ENCODE measurements at places on chromosomes 13 and 19.

DNA sequence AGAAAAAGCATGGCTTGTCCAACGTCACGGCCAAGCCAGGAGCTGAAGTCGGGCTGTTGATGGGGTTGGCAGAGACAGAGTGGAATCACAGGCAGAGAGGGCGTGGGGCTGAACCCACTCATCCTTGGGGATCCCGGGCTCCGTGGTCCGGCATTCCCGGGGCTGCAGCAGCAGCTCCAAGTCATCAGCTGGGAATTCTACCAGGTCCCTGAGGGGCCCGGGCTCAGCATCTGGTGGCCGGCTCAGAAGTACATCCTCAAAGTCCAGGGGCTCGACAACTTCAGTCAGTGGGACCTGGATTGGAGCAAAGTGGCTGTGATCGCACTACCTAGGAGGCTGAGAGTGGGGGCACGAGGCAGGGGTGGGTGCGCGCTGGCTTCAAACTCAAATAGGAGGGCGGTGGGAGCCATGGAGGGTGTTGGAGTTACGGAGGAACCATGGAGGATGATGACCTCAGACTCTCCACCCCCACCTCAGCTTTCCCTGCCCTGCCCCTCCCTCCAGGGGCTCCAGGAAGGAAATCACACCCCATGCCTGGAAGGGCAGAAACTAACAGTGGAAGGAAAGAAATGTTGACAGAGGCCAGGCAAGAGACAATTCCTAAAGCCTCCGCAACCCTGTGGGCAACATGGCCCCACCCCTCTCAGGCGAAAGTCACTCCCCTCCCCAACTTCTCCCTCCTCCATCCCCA is 9.5 kb downstream of the DOCK6 start:
- DNase-seq, result no peak

DNA sequence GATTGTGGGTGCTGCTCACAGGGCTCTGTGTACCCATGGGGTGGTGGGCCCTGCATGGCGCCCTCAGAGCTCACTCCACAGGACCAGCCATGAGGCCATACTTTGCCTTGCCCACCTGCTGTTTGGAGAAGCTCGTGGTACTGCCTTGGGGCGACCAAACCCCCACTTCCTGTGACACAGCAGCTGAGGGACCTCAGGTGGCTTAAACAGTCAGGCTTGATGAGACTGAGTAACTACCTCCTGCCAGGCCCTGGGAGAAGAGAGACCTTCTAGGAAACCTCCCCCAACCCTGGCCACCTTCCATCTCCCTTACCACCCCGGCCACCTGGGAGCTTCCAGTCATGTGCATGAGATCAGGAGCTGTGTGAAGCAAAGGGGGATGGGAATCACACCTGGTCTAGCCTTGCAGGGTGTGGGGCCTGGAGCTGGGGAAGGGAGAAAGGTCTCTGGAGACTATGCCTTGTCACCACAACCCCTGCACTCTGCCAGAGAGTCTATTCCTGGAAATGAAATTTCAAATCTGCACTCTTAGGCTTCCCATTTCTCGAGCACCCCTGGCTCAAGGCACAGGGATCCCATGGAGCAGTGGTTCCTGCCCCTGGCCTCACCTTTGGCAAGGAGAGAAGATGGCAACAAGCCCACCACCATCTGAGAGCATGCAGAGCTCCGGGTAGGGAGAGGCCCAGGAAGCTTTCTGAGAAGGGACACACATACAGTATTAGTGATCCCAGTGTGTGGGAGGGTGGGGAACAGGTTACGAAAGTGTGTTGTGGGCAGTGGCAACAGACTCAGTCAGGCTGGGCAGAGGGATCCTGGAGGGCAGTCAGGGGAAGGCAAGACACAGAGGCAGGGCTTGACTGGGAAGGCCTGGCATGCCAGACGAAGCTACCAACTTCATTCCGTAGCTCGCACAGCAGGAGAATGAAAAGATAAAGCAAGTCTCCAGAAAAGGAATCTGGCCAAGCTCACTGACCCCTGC is 125.0 kb downstream of the URI1 start:
- peak; percentile 17 for DNase-seq

GRCh38 chr19:37361994-37362393 is 8.9 kb upstream of the ZNF527 start:
- no peak for DNase-seq

DNA sequence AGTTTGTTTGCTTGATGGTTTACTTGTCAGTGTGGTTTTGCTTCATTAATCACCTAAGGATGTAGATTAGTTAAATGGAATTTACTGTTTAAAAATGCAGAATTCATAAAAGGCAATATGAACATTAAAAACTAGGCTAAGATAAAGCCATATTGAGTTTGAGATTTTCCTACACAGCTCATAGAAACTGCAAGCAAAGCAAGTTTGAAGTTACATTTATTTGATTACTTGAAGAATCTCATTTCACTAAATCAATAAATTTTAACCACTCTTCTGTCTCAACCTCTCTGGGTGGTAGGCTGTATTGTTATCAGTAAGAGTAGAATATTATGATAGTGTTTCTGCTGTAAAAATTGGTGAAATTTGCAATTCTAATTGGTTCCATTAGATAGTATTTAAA is 1180.7 kb upstream of the SLC10A2 start:
- DNase-seq, result no peak

GRCh38 chr19:45569619-45570421 is 14.8 kb downstream of the OPA3 start:
- DNase-seq, result peak; percentile 76

- no peak for DNase-seq
Observed at GRCh38 chr19:12703046-12703445, 6.6 kb upstream of the FBXW9 start.

DNA sequence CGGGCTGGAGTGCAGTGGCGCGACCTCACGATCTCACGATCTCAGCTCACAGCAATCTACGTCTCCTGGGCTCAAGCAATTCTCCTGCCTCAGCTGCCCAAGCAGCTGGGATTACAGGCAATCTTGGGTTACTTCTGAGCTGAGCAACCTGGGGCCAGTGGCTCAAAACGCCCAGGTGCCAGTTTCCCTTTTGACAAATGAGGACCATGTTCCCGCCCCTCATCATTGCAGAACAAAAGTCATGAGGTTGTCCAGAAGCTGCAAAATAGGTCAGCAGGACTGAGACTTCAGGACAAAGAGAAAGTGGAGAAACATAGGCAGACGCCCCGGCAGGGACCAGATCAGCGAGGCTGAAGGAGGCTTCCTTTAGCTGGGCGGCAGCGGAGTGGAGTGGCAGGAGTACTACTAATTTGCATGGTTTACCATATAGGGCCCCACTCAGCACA is 3.3 kb upstream of the ADGRE5 start:
- no peak for DNase-seq

DNA sequence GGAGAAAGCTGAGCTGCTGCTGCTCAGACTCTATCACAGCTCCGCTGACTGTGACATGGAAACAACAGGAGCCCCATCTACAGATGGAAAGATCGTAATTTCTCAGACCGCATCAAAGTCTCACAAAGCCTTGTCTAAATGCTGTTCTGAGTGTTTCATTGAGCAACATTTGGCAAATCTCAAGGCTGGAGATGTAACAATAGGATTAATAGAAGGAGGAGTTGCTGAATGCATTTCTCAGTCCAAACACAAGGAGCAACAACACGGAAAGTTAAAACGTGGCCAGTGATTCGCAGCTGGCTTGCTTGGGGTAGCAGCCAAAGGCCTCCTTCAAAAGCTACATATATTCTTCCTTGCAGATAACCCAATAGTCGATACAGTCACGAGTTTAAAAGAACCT is 55.7 kb downstream of the MRPL57 start:
- no peak for DNase-seq

All from activated T-cell treated with anti-CD3 and anti-CD28 coated beads, Interleukin-2, amount 50 U/mL, for 24 hours (primary cell).